Naive thymus-derived CD4-positive, alpha-beta T cell (primary cell): ENCODE measurements at places on chromosomes 5 and 9.

DNA sequence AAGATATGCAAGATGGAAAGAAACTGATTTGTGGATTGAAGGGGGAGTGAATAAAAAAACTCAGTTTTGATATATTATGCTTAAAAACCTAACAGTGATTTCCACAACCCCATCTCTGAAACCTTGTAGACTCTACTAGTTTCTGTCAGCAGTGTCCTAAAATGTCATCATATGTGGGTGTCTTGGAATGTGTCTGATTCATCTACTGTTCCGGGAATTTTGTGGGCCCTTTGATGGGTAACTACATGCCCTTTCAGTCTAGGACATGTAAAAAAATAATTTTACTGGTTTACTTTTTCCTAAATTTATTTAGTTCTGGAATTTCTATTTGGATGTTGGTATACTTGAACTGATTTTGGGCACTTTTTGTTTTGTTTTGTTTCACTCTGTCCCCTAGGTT, 118.9 kb upstream of the NMUR2 start:
- DNase-seq, result no peak

GRCh38 chr5:82817897-82818676, 259.1 kb downstream of the TMEM167A start:
- DNase-seq, result no peak

GRCh38 chr5:156053056-156053455, 273.9 kb upstream of the SGCD start:
- DNase-seq, result no peak

GRCh38 chr9:20028192-20028848, 239.5 kb upstream of the SLC24A2 start:
- no peak for DNase-seq

GRCh38 chr5:143138839-143139238, 264.6 kb downstream of the NR3C1 start:
- DNase-seq, result no peak

- no peak for DNase-seq
Measured at GRCh38 chr5:34717426-34718327, 61.5 kb downstream of the RAI14 start.

- DNase-seq, result no peak
Measured at GRCh38 chr5:123000731-123001130, 35.8 kb downstream of the PPIC start.

DNA sequence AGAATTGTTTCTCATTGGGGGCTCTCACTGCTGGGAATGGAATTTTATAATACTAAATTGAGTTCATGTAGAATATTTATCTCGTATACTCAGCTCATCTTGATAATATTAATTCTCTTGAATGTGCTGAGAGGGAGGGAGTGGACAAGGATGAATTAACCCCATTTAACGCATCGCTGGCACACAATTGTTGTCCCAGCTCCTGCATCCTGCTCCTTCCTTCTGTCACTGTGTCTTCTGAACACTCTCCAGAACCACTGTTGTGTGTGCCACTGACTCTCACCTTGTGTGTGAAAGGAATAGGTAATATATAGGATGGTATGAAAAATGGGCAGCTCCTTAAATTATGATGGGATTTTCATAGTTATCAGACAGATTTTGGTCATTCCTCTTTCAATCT, 267.3 kb downstream of the MTRR start:
- DNase-seq, result no peak

DNA sequence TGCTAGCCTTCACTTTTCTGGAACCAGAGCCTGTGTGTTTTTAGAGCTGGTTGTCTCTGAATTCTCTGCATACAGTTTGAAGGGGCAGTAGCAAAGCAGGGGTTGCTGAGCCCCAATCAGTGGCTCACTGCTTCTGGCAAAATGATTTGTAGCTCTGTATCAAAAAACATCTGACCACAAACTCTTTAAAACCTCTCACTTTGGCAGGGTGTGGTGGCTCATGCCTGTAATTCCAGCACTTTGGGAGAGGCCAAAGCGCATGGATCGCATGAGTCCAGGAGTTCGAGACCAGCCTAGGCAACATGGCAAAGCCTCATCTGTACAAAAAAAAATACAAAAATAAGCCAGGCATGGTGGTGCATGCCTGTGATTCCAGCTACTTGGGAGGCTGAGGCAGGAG, 28.3 kb upstream of the APC start:
- no peak for DNase-seq

DNA sequence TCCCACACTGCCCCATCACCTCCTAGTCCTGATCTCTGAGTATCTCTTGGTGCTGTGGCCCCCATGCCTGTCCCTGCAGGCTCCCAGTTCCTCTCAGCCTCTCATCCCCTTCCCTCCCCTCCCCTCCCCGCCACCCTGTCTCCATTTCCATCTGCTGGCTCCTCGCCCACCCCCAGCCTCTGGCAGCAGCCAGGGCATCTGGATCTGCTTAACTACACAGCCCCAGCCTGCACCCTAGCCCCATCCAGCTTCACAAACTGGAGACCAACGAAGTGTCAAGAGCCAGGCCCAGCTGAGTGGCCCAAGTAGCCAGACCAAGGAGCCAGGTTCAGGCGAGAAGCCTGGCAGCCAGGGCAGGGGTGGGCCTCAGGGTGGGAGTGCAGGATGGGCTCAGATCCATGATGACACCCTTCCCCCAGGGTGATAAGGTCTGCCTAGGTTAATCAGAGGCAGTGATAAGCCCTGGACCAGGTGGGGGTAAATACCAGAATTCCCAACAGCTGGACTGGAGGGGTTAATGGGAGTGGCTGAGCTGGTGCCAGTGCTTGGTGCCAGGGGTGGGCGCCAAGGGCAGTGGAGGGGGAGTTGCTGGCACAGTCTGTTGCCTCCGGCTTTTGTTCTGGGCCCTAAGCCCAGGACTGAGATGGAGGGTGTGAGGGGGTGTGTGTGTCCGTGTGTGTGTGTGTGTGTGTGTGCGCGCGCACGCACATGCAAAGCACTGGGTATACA, 2.5 kb downstream of the IL11RA start:
- DNase-seq, result no peak

GRCh38 chr9:18928711-18929110, 104.3 kb downstream of the SAXO1 start:
- no peak for DNase-seq

GRCh38 chr9:2465921-2466460, 155.6 kb upstream of the VLDLR start:
- no peak for DNase-seq

DNA sequence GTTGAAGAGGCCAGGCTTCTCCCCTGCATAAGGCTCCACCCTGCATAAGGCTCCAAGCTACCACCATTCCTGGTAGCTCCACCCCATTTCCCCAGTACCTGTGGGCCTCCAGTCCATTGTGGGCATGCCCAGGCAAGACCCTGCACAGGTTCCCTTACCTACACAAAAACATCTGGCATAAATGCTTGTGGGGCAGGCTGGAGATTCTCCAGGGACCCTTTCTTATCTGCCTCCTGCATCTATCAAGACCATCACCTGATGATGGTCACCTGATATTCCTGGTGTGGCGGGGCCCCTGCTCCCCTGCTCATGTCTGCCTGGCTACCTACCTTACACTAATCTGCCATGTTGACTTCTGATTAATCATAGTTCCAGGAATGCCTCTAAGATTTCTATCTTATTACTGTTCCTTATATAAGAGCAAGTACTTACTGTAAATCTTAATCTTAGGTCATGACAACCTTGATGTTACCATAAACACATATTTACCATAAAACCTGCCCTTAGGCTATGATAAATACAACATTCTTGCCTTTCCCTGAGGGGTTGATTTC, 41.0 kb downstream of the FGD3 start:
- DNase-seq, result no peak

DNA sequence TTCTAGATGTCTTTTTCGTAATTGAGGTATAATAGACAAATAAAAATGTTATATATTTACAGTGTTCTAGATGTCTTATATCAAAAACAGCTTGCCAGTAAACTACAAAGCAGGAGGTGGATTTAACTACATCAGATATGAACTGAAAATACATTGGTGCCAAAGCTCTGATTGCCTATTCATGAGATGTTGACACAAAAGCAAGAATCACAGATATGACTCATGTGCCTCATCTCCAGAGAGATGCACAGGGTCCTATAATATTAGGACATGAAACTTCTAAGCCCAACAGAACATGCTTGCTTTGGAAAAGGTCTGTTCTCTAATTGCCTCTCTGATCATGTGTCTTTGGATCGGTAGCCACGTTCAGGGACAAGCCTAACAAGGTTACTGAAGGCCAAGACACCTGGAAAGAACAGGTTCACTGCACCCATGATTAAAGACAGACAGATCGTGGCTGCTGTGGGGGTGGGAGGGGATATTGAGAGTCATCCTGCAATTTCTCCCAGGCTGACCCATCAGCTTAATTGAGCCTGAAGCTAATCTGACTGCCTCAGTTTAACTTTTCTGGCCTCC, 16.8 kb downstream of the ABCA1 start:
- no peak for DNase-seq

DNA sequence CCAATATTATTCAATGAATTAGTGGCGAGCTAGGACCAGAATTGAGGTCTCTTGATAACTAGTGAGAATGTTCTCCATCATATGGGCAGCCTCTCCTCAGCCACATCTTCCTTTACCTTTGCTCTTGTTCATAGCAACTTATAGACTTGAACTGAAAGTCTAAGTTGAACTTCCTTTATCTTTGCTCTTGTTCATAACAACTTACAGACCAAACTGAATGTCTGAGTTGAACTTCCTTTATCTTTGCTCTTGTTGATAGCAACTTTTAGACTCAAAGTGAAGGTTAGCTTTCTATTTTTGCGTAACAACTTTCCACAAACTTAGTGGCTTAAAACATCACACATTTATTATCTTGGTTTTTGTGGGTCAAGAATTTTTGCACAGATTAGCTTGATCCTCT, 146.4 kb upstream of the C9orf72 start:
- no peak for DNase-seq

GRCh38 chr9:38243993-38244392, 148.5 kb upstream of the ALDH1B1 start:
- DNase-seq, result no peak

DNA sequence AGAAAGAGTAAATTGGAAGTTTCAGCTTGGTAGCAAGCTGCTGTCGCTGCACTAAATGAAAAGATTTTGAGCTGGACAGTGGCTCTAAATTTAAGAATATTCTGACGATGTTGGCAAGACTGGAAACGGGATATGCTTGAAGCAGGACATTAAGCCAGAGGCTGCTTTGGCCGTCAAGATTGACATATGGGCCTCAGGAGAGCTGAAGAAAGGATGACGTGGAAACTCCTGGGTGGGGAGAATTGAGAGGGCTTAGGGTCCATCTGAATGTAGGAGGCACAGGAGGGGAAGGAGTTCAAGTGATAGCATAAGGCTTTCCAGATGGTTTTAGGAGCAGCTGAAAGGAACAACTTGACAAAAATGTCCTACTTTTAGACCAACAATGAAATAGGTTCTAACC, 108.9 kb downstream of the PAPPA start:
- DNase-seq, result no peak

DNA sequence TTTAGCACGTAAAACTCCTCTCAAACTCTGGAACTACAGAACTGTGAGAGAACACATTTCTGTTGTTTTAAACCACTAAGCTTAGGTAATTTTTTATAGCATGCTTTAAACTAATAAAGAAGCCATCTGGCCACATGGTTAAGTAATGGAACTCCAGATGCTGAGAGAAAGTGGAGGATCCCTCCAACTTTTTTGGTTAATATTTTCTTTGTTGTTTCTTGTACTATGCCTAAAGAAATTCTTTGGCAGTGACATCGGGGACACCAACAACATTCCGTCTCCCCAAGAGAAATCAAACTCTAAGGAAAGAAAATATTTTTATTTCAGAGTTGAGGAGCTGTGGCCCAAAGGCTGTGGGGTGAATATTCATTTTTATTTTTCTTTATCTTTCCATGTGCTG, 734.8 kb upstream of the CDH9 start:
- no peak for DNase-seq

DNA sequence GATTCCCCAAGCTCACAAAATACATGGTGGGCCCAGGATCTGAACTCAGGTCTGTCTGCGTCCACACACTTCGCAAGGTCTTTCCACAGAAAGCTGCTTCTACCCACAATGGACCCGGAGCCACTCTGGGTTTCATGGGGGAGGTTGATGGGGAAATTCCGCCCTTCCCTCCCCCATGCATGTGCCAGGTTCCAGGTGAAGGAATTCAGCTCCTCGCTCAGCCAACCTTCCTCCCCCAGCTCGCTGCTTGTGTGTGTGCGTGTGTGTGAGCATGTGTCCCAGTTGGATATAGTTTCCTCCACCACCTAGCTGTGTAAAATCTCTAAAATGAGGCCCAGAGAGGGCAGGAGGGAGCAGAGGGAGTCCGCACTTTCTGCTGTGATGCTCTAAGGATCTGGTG, 1.0 kb downstream of the PTGS1 start:
- no peak for DNase-seq

DNA sequence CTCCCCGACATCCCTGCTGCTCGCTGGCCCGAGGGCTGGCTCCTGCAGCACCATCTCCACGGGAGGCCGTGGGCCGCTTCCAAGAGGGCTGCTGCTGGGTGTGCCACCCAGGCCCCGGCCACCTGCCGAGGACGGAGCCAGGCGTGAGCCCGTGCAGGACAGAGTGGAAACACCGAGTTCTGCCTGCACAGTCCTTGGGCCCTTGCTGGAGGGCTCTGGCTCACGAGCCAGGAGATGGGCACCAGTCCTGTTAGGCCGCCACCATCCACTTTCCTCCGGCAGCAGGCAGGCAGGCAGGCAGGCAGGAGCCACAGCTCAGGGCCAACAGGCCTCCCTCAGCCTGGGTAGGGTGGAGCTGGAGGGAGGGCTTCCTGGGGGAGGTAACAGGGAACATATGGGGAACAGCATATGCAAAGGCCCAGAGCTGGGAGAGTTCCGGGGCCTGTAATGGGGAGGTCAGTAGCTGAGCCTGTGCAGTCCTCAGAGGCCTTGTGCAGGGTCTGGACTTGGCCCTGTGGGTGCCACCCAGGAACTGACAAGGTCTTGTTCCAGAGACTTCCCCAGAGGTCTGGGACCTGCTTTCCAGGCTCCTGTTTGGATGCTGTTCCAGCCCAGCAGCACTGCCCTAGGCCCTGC, 31.9 kb downstream of the RXRA start:
- no peak for DNase-seq

DNA sequence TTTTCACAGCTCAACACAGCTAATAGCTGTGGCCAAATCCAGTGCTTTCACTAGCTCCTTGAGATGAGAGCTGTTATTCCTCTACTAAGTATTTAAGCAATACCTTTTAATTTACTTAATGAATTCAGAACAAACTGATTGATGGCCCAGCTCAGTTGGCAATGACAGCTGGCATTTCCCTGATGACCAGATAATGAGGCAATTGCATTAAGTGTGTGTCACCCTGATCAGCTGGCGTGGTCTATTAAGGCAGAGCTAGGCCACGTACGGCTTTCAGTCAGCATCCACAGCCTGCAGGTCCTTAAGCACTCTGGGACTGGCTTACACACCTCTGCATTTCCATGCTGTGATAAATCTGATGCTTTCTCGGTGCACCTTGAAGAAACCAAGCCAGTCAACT, 34.4 kb downstream of the TTLL11 start:
- no peak for DNase-seq

- no peak for DNase-seq
Measured at GRCh38 chr5:74651710-74652109, 11.2 kb upstream of the ENC1 start.
